GM12892 (cell line): ENCODE measurements at places on chromosomes 3 and 15.

- no peak for DNase-seq
Measured at GRCh38 chr3:159904455-159904854, 84.2 kb upstream of the IL12A start.

DNA sequence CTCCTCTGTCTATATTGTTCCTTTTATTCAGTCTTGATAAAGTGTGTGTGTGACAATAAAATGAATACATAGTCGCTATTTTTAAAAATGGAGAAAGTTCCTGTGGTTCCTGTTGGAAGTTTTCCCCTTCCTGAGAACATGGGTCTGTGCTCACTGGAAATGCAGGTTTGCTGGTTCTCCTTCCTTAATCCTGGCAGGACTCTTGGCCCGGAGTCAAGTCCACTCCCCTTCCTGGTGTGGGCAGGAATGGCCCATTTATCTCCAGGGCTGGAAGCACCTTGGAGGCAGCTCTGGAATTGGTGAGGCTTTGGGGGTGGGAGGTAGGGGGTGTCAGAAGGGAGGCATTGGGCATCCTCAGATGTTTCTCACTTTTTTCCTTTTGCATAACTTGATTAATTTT, 30.1 kb downstream of the FOXL2 start:
- no peak for DNase-seq

DNA sequence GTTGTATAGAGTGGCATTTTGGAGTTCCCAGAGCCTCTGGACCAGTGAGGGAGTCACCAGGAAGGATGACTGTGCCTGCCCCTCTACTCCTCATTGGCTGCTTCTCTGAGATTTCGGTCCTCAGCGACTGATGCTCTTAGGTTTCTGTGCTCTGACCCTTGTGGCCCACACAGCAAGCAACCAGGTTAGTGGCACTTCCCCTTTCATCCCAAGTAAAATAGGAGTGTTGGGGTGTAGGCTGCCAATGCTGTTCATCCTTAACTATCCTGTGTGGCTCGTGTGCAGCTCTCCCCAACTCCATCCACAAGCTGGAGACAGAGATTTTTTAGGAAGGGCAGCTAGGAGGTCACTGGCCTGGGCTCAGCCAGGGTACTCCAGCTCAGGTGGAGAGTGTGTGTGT, 21.3 kb downstream of the PRR23A start:
- DNase-seq, result no peak

DNA sequence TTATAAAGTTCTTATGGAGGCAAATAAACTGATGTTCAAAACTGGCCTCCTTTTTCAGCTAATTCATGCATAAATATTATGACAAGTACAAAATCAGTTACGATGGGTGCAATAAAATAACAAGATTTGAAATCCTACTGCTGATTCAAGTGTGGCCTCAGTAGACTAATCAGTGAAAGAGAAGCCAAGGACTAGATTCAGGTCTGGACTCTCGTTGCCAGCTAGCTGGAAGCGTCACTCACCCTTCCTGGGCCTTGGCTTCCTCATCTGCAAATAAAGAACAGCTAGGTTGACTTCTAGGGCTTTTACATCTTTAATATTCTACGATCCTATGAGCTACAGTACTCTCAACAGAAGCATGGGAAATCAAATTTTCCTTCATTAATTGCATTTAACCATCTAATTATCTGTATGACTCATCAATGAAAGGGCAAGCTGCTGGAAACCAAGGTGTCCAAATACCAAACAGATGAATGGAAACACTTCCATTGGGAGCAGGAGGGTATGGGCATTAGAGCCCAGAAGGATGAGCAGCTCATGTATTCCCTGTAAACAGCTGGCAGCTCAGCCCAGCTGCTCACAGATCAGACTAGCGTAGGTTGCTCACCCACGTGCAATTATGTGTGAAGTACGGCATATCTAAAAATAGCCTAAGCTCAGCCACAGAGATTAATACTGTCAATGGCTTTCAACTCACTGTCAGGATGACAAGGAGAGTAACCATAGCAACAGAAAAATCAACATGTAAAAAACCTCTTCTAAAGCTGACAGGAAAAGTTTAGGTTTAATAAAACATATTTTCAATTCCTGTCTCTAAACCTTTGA, 294.8 kb downstream of the PLCL2 start:
- no peak for DNase-seq

GRCh38 chr15:63923993-63924950, 90.5 kb upstream of the HERC1 start:
- DNase-seq, result no peak

DNA sequence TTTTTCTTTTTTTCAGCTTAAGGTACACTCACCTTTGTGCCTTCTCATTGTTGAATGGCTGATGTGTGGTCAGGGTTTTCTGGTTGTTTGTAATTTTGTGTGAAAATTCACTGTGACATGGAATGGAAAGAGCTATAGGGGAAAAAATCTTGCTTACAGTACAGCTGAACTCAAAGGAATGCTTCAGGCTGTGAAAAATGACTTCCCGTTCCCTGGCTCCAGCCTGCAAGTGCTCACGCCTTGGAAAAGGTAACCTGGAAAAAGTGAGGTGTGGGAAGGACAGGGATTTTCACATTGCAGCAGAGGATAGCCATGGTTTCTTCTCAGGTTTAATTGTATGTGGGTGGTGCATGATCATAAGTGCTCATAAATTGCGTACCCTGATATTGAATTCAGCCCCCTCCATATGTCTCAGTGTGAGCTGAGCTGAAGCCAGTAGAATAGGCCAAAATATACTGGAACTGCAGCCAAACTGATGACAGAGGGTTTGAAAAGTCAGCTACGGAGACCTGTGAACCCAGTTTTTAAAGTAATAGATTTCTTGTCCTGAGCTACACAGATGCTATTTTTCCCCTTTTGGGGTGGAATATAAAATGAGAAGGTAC, 228.7 kb upstream of the RASGRP1 start:
- no peak for DNase-seq

GRCh38 chr15:55255714-55256113, 33.9 kb downstream of the RAB27A start:
- no peak for DNase-seq

DNA sequence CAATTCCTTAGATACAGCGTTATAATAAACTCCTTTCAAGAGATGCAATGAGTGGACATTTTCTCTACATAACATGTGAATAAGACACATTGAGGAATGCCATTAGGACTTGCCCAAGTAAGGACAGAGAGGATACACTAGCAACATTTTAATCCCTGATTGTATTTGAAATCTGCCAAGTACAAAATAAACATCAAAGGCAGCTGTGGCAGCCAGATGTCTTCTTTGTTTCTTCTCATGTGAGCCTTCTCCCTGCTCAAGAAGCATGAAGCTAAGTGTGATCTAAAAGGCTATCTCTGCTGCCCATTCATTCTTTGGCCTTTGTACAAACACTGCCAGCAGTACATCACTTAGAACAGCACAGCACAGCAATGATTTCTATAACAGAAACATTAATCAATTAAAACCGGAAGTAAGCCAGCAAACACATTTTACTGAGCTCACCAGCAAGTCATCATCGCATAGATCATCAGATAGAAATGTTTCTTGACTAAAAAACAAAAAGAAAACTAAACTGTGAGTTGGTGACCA, 364.0 kb downstream of the CNTN6 start:
- DNase-seq, result no peak
